ENCODE measurements at places on chromosomes 11 and 22.

GRCh38 chr11:127063241-127063640 is 62.7 kb upstream of the KIRREL3 start:
- DNase-seq = no peak

DNA sequence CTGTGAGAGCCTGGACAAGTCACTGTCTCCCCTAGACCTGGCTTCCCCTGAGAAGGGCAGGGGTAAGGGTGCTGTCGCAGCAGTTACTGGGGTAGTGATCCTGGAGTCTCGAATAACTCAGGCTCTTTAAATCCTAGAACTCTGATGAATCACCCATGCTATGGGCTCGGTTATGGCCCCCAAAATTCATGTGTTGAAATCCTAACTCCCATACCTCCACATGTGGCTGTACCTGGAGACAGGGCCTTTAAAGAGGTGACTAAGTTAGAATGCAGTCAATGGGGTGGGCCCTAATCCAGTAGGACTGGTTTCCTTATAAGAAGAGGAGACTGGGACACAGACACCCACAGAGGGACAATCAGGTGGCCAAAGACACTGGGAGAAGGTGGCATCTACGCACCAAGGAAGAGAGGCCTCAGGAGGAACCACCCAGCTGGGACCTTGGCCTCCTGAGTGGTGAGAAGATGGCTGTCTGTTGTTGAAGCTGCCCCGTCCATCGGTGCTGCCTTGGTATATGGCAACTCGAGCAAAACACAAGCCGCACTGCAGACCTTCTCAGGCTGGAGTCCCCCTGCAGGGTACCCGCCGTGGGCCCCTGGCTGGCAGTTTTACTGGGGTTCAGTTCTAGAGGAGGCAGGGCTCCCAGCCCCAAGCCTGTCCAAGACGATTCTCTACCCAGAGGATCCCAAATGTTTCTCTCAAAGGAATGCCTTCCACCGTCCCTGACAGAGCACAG is 48.8 kb upstream of the SHISAL1 start:
- no peak for DNase-seq

- DNase-seq = no peak
These were observed 17.4 kb upstream of the FBLN1 start for GRCh38 chr22:45485261-45485660.

DNA sequence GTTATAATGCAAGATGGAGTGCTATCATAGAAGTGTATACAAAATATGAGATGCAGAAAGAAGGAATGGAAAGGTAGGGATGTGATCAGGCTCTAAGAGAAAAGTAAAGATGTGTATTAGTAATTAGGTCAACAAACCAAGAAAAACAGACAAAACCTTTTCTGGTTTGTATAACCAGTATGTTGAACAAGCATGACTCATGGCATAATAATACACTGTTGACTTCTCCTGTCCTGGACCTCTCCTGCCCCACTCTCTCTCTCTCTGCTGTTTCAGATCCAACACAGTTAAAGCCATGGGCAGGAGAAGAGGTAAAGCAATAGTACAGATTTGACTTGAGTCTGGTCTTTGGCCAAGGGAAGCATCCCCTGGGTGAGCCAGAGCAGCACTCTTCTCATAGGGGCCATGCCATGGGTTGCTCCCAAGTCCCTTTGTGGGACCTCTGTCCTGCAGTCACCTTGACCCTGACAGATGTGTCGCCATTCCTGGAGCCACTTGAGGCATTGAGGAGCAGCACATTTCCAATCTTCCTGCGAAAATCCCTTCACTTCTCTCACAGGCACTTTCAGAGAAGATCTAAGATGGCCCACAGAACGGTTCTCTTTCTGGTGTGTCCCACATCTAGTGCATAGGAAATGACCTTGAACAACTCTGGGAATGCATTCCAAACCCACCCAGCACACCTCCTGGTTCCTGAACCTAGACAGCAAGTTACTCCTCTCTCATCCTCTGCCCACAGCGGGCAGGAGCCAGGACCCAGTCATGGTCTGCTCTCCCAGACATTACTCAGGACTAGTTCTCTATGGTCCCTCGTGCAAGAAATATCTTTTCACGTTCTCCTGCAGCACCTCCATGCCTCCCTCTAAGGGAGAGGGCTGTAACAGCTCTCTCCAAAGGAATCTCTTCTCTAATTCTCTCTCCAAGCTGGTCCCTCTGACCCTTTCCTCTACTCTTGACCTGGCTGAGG is 58.2 kb upstream of the PRSS23 start:
- peak; percentile 95 for DNase-seq

GRCh38 chr11:66272596-66272995 is 4.2 kb downstream of the RAB1B start:
- DNase-seq = no peak

GRCh38 chr11:125842321-125842948 is 9.3 kb downstream of the PATE4 start:
- DNase-seq = no peak

DNA sequence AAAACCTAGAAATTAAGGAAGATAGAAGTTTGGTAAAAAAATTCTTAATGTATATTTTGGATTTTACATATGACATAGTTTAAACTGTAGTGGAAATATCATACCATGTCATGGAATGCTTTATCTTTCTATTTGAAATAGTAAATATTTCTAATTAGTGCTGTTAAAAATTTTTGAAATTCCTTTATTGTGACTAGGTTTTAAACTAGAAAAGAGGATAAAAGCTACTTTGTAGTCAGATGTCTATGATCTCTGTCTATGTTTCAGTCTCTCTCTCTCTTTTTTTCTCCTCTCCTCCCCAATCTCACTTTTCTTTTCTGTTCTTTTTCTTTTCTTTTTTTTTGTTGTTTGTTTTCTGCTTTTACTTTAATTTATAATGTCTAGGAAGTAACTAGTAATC is 226.2 kb downstream of the TMEM135 start:
- DNase-seq = peak; percentile 11

GRCh38 chr11:118046051-118046963 is 30.6 kb upstream of the TMPRSS4 start:
- no peak for DNase-seq

GRCh38 chr11:57476757-57477506 is 16.6 kb downstream of the RTN4RL2 start:
- peak; percentile 17 for DNase-seq

Measured in IMR-90 (cell line).